ENCODE measurements at places on chromosomes 5 and 9.

GRCh38 chr9:129478461-129478860, 142.4 kb downstream of the C9orf50 start:
- DNase-seq = no peak

GRCh38 chr5:2995035-2995434, 243.6 kb upstream of the IRX2 start:
- DNase-seq = no peak

GRCh38 chr9:112248722-112249121, 73.6 kb upstream of the SUSD1 start:
- no peak for DNase-seq

DNA sequence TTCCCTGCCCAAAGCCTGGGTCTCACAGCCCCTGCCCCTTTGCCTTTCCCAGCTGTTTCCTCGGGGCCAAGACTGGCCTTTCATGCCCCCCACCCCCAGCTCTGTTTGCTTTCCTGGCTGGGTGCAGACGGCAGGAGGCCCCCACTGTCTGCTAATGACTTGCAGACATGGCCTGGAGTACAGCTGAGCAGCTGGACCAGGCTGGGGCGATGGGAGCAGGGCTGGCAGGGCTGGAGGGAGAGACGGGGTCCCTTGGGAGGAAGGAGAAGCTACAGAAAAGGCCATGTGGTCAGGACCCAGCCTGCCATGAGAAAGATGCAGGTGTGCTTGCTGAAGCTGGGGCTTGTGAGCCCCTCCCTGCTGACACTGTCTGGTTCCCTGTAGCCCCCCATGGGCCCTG, 28.3 kb upstream of the GFPT2 start:
- no peak for DNase-seq

GRCh38 chr5:56366986-56367385, 133.9 kb upstream of the ANKRD55 start:
- DNase-seq = no peak

- DNase-seq = no peak
These were observed 56.7 kb downstream of the APC start for GRCh38 chr5:112794410-112794809.

- no peak for DNase-seq
These were observed 350.1 kb downstream of the TMEM232 start for GRCh38 chr5:110376281-110376951.

DNA sequence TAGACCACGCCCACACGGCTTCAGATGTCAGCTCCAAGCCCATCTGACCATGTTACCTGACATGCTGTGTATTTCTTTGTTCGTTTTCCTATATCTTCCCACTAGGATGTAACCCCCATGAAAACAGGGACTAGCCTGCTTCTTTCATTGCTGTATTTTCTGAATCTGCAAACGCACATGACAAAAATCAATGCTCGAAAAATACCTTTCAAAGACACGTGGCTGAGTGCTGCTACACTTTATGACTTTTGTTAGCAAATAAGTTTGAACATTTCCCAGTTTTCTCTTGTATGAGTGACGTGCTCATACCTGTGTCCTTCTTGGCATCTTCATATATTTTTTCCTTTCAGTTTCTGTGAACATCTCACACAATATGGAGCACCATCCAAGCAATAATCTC, 181.3 kb upstream of the IRX1 start:
- DNase-seq = no peak

- DNase-seq = peak; percentile 76
These were observed 1.8 kb downstream of the ZFAND5 start for GRCh38 chr9:72363236-72363635.

GRCh38 chr5:57493034-57493433, 10.4 kb upstream of the ACTBL2 start:
- DNase-seq = no peak

DNA sequence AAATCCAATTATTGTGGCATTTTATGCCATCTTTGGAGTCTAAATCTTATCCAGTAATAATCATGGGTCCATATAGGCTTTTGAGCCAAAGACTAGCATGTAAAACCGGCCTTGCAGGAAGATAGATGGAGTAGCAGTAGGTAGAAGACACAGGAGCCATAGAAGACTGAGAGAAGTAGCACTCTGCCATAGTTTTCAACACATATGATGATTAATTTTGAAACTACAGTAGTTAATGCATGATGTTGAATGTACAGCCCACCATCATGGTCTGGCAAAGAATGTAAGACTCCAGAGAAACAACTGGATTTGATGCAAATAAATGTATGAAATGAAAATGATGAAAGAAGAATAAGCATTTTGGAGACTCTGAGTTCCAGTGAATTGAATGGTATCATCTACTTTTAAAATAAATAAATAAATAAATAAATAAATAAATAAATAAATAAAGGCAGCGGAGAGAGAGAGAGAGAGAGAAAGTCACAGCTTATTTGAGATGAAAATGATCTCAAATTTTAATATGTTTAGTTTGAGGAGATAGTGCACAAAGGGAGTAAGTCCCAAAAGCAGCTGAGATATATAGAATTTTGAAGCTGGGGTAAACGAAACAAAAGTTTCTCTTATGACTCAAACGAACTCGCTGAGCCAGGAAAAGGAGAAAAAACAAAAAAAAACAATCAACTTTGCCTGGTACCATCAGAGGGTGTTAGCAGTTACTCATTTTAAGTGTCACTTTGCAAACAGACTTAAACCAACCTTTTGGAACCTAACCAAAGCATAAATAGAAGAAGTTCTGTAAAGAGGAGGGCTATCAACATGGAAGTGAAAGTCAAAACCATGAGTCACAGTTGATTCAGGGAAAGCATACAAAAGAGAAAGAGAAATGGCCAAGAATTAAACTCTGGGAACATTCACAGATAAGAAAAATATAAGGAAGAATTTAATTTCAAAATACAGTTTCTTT, 388.7 kb downstream of the CETN3 start:
- DNase-seq = no peak

DNA sequence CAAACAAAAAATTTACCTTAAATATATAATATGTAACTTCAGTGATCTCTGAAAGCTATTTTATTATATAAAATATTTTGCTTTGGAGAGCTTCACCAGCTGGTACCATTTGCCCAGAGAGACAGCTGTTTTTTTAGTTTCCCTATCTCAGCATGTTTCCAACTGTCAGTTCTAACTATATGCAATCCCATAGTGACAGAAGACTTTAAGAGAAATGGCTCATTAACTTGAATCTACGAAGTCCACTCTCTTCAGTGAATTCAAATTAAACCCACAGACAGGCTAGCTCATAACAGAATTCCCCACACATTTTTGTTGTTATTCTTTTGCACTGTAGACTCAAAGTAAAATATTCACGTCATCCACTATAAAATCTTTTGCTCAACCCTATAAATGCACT, 251.8 kb upstream of the POU5F2 start:
- no peak for DNase-seq

GRCh38 chr5:67577424-67577823, 380.8 kb upstream of the CD180 start:
- no peak for DNase-seq

GRCh38 chr5:15980835-15981234, 198.8 kb downstream of the MARCHF11 start:
- DNase-seq = no peak

GRCh38 chr9:27059412-27059811, 49.6 kb upstream of the TEK start:
- no peak for DNase-seq

- DNase-seq = no peak
These were observed 4.5 kb upstream of the TRMT10B start for GRCh38 chr9:37749129-37749528.

- DNase-seq = no peak
These were observed 21.4 kb downstream of the IPPK start for GRCh38 chr9:92648474-92648971.

GRCh38 chr9:111621895-111622480, 9.1 kb upstream of the DNAJC25 start:
- no peak for DNase-seq

DNA sequence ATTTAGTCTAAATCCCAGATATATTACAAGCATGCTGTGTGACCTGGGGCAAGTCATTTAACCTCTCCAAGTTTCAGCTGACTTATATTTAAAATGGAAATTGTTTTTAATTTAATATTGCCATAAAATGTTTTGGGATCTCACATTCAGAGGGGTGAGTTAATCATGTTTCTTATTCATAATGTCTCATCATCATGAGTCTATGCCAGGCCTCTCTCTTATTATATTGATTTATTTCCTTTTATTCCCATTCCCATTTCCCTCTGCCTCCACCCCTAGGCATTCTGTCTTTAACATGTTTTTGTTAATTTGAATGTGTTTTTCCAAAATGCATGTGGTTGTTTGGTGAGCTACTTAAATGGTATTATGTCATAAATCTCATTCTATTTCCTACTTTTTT, 39.0 kb upstream of the TTC1 start:
- no peak for DNase-seq

GRCh38 chr5:82480331-82480730, 202.2 kb upstream of the RPS23 start:
- DNase-seq = no peak

DNA sequence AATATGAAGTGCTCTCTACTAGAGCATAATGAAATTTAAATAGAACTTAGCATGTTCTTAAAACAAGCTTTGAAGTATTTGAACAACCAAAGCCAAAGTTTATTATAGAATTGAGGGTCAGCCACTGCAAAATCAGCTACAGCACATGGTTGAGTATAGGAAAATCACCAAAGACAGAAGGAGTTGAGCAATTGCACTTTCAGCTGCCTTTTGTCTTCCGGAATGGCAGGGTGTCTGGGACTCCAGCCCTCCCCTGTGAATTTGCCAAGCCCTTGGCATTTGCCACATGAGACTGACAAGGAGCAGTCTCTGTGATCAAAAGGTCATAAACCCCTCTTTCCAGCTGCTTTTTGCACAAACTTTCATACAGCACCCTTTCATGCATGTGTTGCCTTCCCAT, 8.5 kb upstream of the LURAP1L start:
- DNase-seq = no peak

- no peak for DNase-seq
These were observed 30.0 kb downstream of the CDC37L1 start for GRCh38 chr9:4709380-4709779.

DNA sequence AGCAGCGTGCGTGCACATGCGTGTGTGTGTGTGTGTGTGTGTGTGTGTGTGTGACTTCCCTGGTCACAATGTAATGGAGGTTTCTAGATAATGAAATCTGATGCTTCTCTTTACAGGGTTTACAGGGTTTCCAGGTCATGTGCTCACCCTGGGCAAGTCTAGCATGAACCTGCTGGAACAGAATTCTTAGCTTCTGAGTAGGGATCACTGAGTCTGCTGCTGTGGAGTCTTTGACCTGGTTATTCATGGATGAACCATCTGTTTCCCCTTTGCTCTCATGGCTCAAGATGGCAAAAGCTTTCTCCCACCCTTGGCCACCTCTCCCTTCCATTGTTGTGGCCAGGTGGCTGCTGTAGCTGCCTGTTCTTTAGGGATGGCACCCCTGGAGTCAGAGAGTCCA, 111.6 kb upstream of the SHB start:
- no peak for DNase-seq

DNA sequence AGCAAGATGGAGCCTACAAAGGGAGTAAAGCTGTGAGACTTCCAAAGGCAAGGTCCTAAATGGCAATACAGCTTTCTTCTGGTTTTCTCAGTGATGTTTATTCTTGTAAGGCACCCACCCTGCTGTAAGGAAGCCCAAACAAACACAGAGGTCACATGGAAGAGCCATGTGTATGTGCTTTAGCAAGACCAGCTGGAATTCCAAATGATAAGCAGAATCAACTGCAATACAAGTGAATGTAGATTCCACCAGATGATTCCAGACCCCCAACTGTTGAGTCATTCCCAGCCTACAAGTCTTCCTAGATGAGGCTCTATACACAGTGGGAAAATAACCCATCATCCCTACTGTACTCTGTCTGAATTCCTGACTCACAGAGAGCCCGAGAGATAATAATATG, 122.8 kb downstream of the DEPDC1B start:
- DNase-seq = no peak

- DNase-seq = no peak
These were observed 241.9 kb upstream of the MVB12B start for GRCh38 chr9:126084696-126085095.

- DNase-seq = peak; percentile 20
These were observed 83.8 kb downstream of the DAPK1 start for GRCh38 chr9:87581513-87581912.

- no peak for DNase-seq
These were observed 38.8 kb downstream of the SFXN1 start for GRCh38 chr5:175516933-175517823.

GRCh38 chr5:107364443-107365319, 306.1 kb downstream of the EFNA5 start:
- DNase-seq = no peak

GRCh38 chr5:37840053-37841034, 503 bp upstream of the GDNF start:
- DNase-seq = no peak

DNA sequence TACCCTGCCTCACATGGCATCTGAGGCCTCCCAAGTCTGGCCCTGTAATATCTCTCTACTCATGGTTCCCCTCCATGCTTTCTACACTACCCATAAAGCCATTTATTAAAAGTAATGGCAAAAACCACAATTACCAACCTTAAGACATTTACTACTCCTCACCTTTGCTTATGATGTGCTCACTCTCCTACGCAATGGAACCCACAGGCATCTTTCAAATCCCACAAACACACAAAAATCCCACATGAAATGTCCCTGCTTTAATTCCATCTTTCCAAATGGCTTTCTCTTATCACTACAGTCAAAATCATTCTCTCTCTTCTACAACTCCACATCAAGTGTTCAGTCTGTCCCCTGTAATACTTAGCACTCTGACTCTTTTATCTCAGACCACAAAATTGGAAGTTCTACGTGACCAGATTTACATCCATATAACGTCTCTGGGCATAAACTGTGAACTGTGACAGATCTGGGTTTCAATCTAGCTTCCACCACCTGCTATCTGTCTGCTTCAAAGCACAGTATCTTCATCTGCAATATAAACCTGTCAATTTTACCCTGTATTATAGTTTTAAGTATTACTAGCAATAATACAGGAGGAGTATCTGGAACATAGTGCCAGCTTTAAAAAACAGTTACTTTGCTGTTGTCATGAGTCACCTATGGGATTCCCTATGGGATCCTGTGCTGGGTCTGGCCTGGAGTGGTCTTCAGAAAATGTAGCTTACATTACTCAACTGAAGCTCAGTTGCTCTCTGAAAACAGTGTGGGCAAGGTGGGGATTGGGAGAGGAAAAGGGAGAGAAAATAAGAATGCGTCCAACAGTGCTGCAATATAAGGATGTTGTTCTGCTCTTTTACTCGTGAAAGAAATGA, 137.1 kb upstream of the TRIM32 start:
- no peak for DNase-seq

DNA sequence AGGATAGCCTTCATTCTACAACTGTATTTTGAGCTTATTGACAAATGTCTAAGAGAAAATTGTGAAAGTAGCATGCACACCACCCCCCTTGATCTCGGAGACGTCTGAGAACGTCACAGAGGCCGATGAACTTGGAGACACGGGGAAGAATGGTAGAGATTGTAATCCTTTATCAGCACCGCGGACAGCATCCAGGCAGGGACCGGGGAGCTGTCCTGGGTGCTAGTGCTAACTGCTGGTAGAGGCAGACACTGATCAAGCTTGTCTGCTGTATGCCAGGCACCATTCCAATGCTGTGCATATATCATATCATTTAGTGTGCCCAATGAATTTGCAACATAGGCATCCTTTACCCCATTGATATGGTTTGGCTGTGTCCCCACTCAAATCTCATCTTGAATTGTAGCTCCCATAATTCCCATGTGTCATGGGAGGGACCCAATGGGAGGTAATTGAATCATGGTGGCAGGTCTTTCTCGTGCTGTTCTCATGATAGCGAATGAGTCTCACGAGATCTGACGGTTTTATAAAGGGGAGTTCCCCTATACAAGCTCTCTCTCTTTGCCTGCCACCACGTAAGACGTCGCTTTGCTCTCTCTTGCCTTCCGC, 98.8 kb downstream of the LHX2 start:
- no peak for DNase-seq
